ENCODE measurements at places on chromosomes 2 and 18.

- no peak for DNase-seq
Observed at GRCh38 chr2:236676136-236676873, 106.7 kb downstream of the ACKR3 start.

- no peak for DNase-seq
Observed at GRCh38 chr2:157874997-157875640, 1.0 kb downstream of the ACVR1 start.

- DNase-seq: no peak
Observed at GRCh38 chr18:48946329-48946835, 4.4 kb downstream of the SMAD7 start.

- DNase-seq: no peak
Observed at GRCh38 chr18:24198461-24198860, 59.6 kb downstream of the CABYR start.

DNA sequence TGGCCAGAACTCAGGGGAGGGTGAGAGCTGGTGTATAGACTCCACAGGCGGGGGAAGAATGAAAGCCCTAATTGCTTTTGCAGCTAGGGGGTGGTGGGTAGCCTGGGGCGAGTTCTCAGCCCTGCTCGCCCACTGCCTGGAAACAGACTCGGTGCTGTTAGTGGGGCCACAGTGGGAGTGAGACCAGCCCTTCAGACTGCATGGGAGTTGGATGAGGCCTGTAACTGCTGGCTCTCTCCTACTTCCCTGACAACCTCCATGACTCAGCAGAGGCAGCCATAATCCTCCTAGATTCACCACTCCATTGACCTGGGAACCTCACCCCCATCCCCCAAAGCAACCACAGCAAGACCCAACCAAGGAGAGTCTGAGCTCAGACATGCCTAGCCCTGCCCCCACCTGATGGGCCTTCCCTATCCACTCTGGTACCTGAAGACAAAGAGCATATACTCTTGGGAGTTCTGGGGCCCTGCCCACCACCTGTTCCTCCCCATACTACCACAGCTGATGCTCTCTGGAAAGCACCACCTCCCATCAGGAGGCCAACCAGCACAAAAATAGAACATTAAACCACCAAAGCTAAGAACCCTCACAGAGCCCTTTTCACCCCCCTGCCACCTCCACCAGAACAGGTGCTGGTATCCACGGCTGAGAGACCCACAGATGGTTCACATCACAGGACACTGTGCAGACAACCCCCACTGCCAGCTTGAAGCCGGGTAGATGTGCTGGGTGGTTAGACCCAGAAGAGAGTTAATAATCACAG lies 226.3 kb downstream of the EIPR1 start:
- DNase-seq: peak; percentile 41

All from CD4-positive, alpha-beta T cell treated with Interferon gamma for 1 hour (primary cell).